T47D (cell line): ENCODE measurements at places on chromosomes 3 and 15.

DNA sequence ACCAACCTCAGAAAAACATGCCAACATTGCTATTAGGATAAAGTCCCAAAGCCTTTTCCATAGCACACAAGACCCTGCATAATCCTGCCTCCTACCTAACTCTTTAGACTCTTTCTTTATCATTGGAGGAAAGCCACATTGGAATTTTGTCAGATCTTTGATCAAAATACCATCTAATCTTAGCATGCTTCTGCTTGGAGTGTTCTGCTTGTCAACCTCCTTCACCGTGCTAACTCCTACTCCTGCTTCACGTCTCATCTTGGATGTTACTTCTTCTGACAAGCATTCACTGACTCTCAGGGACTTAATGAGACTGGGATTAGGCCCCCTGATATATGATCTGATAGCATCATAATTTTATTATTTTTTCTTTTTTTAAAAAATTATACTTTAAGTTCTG is 7.4 kb upstream of the GLCE start:
- no peak for DNase-seq

DNA sequence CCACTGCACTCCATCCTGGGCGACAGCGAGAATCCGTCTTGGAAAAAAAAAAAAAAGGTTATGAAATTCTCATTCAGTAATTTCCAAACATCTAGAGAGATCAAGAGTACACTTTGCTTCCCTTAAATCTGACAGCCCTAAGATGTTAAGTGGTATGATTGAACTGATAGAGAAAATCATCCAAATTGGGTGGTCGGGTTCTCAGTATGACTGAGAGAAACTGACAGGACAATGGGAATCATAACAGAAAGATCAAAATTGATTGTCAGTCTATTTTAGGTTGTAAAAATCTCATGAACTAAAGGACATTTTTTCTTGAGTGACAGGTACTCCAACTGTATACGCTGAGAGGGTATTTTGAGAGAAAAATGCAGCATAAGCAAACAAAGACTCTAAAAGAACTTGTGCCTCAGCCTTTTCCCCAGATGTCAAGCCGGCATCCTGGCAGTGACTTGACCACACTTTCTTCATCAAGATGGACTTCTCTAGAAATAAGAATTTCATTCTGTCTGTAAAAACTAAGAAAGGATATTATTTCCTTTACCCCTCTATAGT is 65.8 kb downstream of the MYO5A start:
- DNase-seq, result no peak

GRCh38 chr3:9180764-9181117 is 68.7 kb downstream of the SRGAP3 start:
- no peak for DNase-seq

GRCh38 chr3:67846166-67846565 is 191.8 kb upstream of the SUCLG2 start:
- no peak for DNase-seq

- DNase-seq, result peak; percentile 45
These were observed 307.7 kb upstream of the C2CD4B start for GRCh38 chr15:62472616-62473299.

- peak; percentile 47 for DNase-seq
These were observed 171.4 kb downstream of the CNTN3 start for GRCh38 chr3:74443102-74443501.

DNA sequence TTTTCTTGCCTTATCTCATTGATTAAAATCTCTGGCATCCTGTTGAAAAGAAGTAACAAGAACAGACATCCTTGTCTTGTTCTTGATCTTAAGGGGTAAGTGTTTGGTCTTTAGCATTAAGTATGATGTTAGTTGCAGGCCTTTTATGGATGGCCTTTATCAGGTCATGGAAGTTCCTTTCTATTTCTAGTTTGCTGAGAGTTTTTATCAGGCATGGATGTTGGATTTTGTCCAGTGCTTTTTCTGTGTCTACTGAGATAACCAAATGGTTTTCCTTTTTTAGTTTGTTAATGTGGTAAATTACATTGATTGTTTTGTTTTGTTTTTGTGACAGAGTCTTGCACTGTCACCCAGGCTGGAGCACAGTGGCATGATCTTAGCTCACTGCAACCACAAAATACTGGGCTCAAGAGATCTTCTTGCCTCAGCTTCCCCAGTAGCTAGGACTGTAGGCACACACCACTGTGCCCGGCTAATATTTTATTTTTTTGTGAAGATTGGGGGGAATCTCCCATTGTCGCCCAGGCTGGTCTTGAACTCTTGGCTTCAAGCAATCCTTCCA is 26.3 kb downstream of the MRAS start:
- no peak for DNase-seq

DNA sequence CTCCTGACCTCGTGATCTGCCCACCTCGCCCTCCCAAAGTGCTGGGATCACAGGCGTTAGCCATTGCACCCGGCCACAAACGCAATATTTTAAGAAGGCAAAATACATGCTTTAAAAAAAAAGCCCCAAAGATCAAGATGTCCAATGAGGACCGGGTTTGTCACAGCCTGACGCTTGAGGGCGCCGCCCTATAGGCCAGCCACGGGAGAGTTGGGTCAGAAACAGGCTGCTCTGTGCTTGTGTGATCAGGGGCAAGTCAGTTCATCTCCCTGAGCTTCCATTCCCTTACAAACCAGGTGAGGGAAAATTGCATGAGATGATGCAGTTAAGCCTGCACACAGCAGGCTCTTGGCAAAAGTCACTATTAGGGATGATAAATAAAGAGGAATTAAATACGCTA is 23.9 kb downstream of the FAM174B start:
- DNase-seq, result no peak

- peak; percentile 62 for DNase-seq
These were observed at the start of gene ZNF592 for GRCh38 chr15:84748274-84749110. Gene ZNF592 (plus strand): TSS chr15:84748592. CDS start chr15:84782676, 34,084 bp downstream.
